ENCODE measurements at places on chromosomes 3 and 15.

DNA sequence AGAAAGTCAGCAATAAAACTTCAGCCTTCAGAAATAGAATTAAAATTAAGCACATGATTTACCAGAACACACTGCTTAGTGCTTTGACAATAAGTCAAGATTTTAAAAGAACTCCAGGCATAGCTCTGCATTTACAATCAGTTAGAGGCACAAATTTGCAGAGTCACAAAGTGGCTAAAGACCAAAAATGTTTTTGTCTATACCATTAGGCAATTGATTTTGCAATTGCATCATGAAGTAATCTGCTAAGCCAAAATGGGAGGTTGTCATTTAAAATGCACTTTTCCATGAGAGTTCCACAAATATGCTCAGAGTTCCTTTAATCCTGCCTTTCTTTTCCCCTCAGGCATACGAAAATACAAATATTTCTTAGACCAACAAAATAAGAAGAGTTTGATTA lies 10.1 kb upstream of the DCP1A start:
- DNase-seq, result no peak

DNA sequence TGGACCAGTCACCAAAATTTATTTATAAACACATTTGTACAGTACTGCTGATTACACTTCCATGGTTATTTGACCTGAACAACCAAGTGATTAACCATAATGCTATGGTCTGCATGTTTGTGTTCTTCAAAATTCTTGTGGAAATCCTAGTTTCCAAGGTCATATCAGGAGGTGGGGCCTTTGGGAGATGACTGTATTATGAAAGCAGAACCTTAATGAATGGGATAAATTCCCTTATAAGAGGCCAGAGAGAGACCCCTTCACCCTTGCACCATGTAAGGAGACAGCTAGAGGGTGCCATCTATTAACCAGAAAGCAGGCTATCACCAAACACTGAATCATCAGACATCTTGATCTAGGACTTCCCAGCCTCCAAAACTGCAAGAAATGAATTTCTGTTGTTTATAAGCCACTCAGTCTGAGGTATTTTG lies 1.9 kb downstream of the SCAPER start:
- DNase-seq, result peak; percentile 12

GRCh38 chr3:189467451-189467850 lies 163.7 kb upstream of the TP63 start:
- no peak for DNase-seq

DNA sequence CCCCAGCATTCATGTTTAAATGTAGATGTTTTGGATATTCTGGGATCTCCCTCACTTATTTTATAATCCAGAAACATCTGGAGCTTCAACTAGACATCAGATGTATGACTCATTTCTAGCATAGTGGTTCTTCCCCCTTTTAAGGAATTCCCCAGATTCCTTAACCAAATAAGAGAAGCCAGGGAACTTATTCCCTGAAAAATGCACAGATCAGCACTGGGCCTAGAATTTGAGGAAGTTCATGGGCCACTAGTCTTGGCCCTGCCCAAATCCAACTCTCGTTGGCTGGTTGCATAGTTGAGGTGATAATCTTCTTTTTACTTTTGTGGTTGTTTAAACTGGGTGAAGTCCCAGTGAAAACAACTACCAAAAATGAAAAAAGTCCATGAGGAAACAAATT lies 20.4 kb downstream of the RARRES1 start:
- DNase-seq, result no peak

GRCh38 chr3:197354568-197355001 lies 56.2 kb upstream of the DLG1 start:
- no peak for DNase-seq

GRCh38 chr3:129107793-129108192 lies 13.8 kb downstream of the RAB43 start:
- peak; percentile 64 for DNase-seq

GRCh38 chr3:173066044-173067004 lies 74.7 kb downstream of the SPATA16 start:
- DNase-seq, result no peak

DNA sequence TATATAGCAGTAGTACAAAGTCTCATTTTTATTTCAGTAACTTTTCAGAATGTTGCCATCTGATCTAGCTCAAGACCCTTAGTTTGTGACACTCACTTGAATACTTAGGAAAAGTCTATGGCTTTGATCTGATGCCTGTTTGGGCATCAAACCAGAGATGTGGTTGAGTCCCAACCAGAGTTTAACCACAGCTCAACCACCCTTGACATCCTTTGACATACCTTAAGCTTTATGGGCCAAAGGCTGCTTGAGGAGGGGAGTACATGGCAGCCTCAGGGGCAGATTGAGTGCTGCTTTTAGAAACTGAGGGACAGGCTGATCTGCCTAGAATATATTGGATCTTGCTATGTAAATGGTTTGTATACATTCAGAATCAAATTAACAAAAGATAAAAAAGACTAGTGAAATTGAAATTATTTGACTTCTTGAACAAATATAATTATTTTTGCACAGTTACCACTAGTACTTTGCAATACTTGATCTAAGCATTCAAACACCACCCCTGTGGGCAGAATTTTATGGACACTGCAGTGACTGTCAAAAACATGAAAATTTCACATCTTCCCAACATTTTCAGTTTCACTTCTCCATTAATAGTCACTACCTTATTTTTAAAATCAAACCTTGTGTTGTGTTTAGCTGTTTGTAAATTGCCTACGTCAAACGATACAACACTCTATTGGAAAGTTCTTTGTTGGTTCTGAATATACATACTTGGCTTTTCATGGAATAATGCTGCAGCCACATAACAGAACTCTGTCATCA lies 199.8 kb downstream of the UBE2E2 start:
- no peak for DNase-seq

DNA sequence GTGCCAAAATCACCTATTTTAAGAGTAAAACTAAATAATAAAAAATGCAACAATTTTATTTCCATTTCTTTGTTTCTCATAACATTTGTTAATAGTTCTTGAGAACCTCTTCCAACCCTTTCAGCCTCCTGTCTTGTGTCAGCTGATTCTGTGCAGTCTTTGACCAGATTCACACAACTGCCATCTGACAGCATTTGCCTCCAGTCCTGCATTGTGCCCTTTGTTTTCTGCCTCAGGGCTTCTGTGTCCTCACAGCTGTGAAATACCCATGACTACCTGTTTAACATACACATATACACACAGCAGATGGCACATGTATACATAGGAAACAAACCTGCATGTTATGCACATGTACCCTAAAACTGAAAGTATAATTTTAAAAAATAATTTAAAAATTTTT lies 13.2 kb upstream of the CNTN6 start:
- DNase-seq, result no peak

GRCh38 chr3:89363171-89363570 lies 255.8 kb downstream of the EPHA3 start:
- no peak for DNase-seq

DNA sequence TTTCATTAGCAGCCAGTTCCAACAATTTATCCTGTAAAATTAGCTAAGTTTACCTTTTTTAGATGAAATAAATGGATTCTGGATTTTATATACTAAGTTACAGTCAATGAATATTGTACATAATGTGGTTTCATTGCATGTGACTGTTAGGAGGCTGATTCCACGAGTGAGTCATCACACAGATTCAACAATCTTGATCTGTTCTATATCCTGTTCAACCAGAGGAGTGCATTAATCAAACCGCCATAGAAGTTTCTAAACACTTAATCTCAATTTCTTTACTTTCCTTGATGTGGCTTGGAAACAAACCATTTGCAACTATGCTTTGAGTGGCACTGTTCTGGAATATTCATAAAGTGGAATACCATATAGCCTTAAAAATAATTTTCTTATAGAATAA lies 15.3 kb downstream of the DNAJC13 start:
- DNase-seq, result no peak

- no peak for DNase-seq
Observed at GRCh38 chr3:101143012-101143411, 149.8 kb upstream of the ABI3BP start.

- DNase-seq, result no peak
Observed at GRCh38 chr3:102018551-102018950, 169.2 kb downstream of the NFKBIZ start.

- DNase-seq, result no peak
Observed at GRCh38 chr15:89299896-89300295, 34.7 kb downstream of the POLG start.

GRCh38 chr3:152556731-152557254 lies 278.1 kb upstream of the P2RY1 start:
- DNase-seq, result no peak

- DNase-seq, result no peak
Observed at GRCh38 chr3:134666466-134666865, 15.6 kb upstream of the KY start.

DNA sequence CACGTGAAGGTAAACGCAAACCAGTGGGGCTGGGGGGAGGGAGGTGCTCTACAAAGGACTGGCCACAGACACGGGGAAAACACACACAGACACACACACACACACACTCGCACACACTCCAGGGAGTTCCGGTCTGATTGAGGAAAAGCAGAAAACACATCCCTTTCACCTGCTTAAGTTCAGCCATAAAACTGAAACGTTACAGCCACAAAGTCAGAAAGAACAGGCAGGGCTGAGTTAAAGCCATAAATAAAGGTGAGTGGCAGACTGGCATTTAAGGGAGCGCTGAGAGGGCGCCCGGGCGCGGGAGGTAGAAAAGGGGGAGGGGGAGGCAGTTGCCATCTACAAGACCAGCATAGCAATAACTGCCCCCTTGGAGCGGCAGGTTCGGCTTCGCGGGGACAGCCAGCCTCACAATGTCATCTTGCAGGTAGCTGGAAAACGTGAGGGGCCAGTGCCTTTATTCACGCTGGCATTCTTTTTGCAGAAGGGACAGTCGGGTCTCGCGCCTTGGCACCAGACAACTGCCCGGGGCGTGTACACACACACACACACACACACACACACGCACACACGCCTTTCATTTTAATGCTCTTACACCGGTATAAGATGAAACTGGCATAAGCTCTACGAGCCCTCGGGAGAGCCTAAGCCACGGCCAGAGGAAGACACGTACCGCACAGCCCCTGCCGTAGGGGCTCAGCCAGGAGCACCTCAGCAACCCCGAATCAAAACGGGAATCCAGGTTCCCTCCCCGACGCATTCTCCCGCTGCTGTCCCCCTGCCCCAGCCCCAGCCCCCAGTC lies 866 bp downstream of the TNIK start:
- no peak for DNase-seq

DNA sequence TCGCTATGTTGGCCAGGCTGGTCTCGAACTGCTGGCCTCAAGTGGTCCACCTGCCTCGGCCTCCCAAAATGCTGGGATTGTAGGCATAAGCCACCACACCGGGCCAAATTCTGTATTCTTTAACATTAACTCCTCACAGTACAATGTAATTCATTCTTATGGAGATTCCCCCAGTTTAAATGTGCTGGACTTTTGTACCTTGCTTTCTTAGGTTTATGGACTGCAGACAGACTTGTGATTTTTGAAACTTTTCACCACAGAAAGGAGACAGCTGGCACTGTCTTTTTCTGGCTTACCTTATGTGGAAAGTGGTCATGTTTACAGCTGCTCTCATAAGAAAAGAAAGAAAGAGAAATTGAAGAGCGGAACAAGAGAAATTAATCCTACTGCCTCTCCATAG lies 103.8 kb downstream of the IQCH start:
- DNase-seq, result no peak

- DNase-seq, result no peak
Observed at GRCh38 chr3:197675951-197676350, 60.8 kb downstream of the RUBCN start.

Data from SHP77 (cell line).